Activated naive CD4-positive, alpha-beta T cell treated with Interleukin-2 at 50 U/mL for 16 hours (primary cell): ENCODE measurements at places on chromosomes 11 and 22.

GRCh38 chr11:111960916-111961315 lies 23.8 kb downstream of the DIXDC1 start:
- no peak for DNase-seq

DNA sequence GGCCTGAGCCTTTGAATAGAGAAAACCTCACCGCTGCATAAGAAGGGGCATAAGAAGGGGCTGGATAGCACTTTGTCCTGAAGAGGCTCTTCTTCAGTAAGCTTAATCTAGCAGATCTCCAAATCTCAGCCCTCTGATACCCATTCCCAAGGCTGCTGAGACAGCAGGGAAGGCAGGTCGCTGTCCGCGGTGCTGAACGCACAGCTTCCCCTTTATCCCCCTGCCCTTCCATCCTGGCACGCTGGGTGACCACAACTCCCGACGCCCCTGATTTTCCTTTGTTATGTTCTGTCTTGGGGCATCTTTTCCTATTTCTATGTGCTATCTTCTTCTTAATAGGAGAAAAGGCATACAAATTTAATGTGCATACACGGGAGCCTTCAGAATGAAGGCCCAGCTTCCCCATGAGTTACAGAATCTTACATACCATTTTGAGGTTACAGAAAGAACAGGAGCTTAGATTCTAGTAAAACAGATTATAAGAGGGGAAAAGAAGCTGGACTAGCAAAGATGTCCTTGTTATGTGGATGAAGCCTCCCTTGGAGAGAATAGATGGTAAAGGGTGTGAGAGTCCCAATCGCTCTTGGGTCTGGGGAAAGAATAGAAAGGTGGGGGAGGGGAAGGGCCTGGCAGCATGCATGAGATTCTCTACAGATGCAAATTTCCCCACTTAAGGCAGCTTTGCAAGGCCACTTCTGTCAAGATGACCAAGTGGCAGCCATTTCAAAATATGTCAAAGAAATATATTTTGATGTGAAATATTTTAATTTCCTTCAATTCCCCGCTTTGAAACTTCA lies 5.7 kb upstream of the SULT4A1 start:
- DNase-seq: peak; percentile 9

GRCh38 chr11:62081378-62082291 lies 42.2 kb upstream of the INCENP start:
- DNase-seq: peak; percentile 80

DNA sequence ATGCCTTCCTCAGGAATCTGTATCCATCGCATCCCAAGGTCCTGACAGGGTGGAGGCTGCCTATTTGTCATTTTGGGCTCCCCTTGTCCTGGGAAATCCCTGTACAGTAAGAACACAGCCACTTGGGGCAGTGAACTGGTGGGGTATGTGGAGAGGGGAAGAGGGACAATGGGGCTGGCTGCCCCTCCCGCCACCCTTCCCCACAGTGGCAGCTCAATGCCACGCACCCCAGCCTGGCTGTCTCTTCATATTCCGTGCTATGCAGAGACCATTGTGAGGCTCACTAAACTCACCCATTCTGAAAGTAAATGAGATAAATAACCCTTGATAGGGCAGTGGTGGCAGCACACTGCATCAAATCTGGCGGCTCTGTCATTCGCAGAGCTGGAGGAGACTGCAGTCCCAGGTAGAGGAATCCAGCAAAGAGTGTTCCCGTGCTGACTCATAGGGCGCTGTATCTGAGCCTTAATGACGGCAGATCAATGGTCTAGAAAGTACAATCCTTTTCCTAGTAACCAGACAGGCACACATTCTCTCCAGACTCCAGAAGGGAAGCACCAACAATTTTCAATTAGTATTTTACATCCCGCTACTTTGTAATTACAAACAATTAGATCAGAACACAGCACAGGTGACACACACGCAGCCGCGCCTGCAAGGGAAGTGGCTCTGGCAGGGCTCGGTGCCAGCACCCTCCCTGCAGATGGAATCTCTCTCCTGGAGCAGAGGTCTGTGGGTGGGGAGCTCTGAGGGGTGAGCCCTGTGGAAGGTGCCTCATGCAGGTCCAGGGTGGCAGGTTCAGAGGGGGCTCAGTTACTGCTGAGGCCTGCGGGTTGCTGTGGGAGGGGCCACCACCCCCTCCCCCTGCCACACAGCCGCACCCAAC lies 167.9 kb upstream of the B3GAT1 start:
- DNase-seq: no peak

DNA sequence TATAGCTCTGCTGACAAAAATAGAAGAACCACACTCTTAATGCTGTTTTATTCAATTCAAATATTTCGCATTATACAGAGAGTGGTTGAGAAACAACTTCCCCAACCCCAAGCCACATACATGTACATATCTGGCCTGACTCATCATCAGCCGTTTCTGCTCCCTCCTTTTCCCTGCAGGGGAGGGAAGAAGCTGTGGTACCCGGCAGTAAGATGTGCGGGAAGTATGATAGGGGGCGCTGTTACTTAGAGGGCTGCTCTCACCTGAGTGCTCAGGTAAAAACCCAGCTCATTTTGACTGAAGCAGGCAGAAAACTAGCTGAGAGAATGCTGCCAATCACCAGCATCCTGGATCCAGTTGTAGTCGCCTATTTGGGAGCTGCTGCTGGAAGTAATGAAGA lies 85.5 kb downstream of the NELL1 start:
- no peak for DNase-seq

DNA sequence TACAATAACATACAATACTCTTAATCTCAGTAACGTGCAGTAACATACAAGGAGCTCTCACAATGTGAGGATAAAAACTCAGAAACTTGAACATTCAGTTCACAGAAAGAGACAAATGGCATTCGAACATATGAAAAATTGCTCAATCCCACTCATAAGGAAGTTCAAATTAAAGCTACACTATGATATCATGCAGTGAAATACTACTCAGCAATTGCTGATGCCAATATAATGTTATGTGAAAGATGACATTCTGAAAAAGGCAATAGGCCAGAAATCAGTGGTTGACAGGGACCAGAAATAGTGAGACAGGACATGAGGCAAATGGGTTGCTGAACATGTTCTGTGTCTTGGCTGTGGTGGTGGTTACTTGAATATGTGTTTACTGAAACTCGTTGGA lies 33.7 kb upstream of the PITPNB start:
- no peak for DNase-seq

DNA sequence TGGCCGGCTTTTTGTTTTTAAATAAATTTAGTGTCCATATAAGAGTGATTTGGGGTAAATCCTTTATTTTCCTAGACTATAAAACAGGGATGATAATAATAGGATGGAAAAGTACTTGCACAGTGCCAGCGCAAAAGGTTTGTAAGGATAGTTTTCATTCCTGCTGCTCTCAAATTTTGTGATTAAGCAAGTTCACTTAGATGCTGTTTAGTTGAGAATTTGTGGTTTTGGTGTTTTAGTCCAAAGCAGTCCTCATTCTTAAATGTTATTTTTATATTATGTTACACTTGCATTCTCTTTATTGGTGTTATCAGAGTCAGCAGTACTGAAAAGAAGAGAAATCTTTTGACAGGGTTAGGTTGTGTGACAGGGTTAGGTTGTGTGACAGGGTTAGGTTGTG lies 47.9 kb downstream of the PPP6R3 start:
- no peak for DNase-seq

DNA sequence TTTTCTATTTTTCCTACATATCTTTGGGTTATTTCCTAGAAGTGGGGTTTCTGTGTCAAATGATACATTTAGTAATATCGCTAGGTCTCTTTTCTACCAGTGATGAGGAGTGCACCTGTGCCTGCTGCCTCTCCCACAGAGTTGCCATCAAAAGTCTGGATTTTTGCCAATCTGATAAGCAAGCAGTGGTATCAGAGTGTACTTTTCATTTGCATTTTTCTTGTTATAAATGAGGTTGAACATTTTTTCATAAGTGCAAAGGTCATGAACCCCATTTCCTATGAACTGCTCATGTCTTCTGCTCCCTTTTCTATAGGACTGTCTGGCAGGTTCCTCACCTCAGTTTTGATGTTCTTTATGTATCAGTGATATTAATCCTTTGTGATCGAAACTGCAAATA lies 1.7 kb downstream of the TRPM5 start:
- DNase-seq: no peak
